ENCODE measurements at places on chromosomes 6 and 20.

GRCh38 chr6:133764008-133764753 lies 124.7 kb upstream of the TCF21 start:
- DNase-seq = no peak

- DNase-seq = no peak
Observed at GRCh38 chr20:43893930-43894329, 20.7 kb upstream of the TOX2 start.

GRCh38 chr6:83592770-83593394 lies 80.5 kb downstream of the PRSS35 start:
- DNase-seq = no peak

GRCh38 chr20:40431112-40431511 lies 257.9 kb downstream of the MAFB start:
- DNase-seq = no peak

DNA sequence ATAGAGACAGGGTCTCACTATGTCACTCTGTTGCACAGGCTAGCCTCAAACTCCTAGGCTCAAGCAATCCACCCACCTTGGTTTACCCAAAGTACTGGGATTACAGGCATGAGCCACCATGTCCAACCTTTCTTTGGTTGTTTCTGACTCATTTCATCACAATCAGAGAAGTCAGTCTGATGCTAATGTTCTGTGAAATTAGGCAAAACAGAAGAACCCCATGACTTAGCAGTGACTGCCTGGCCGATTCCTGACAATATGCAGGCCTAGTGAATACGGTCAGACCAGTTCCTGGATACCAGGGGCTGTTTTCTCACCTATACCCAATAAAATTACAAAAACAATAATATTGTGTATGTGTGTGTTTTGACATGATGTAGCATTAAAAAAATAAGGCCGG lies 58.8 kb upstream of the BTN3A2 start:
- DNase-seq = no peak

DNA sequence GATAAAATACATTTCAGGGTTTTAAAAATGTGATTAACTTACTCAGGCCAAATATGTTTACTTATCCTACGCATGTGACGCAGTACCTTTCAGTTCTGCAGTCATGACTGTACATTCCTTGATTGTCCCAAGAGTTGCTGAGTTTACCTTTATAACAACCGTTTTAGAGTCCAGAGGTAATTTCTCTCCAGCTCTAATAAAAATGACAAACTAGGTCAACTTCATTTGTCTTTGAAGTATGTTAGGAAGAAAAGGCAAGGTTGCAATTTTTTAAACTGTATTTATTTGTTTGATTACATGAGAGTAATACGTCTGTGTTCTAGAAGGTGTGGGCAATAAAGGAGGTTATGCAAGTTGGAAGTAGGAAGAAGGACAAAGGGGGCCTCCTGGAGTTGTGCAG lies 38.6 kb upstream of the UBR2 start:
- DNase-seq = no peak

- DNase-seq = no peak
Observed at GRCh38 chr6:44456966-44457292, 69.4 kb downstream of the CDC5L start.
